ENCODE measurements at places on chromosomes 3 and 15.

DNA sequence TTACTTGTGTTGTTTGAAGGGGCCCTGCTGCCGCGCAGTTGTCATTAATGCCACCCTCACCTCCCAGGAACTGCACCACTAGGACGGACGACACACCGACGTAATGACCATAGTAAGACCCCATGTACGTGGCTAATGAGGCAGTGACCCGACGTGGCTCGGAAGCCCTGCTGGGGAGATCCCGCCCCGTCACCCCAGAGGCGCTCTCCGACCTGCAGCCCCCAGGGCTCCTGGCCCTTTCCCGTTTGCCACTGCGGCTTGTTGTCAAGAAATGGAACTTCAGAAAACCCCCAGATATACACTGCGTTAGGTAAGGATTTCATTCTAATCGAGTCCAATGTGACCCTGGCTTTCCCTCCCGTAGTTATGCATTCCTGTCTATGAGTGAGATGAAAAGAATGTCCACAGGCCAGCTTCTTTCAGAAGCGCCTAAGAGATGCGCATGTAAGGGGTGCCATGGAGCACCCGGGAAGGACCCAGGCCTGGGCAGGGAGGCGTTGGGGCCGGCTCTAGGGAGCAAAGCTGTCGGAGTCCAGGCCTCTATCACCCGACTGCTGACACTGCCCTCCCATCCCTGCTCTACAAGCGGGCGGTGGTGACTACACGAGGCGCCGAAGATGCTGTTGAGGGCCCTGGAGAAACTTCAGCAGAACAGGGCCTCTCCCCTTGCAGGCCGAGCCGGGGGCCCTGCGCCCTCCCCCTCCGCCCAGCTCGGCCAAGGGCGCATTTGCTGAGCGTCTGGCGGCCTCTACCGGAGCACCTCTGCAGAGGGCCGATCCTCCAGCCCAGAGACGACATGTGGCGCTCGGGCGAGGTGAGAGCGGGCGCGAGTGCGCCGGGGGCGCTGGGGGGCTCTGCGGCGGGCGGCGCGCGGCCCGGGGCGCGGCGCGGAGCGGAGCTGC lies at the start of gene GABRA5:
TSS of gene GABRA5 (plus strand) at position 765 of the 902 bp plus-strand sequence. CDS start 2,187 bp downstream, outside the sequence.
- DNase-seq: no peak

- DNase-seq: no peak
Measured at GRCh38 chr3:181932039-181932438, 220.3 kb downstream of the SOX2 start.

- DNase-seq: no peak
Measured at GRCh38 chr3:108125550-108126071, 34.8 kb upstream of the CD47 start.

- no peak for DNase-seq
Measured at GRCh38 chr3:197038679-197039462, 9.3 kb upstream of the MELTF start.

- DNase-seq: no peak
Measured at GRCh38 chr3:104711406-104711805, 655.3 kb upstream of the ALCAM start.

DNA sequence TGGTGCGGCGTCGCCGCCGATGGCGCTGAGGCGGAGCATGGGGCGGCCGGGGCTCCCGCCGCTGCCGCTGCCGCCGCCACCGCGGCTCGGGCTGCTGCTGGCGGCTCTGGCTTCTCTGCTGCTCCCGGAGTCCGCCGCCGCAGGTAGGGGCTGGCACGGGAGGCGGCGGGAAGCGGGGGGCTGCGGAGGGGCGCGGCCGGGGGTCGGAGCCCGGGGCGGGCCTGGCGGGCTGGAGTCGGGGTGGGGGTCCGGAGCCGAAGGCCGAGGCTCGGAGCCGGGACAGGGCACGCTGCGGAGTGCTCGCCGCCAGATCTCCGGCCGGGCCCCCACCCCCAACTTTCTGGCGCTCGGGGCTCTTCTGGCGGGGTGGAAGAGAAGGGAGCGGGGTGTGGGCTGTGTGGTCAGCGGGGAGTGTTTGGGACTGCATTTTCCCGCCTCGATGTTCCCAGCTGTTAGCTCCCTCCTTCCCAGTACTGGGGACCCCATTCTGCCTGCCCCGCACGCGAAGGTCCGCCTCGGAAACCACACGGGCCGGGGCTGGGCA lies 299 bp downstream of the TYRO3 start:
- no peak for DNase-seq

DNA sequence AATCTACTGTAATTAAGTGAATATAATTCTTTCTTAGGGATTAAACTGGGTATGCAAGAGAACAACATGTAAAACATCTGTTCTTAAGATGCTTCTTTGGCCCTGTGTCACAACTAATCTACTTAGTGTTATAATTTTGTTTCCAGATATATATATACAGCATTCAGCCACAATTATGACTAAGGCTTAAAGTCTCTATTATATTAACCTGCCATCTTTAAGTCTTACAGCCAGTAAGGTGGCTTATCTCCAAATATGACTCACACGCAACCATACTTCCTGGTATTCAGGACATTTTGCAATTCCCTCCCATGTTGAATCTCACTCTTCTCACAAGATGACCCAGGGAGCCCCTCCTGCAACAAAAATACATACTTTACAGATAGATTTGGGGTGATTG lies 6.6 kb upstream of the KBTBD8 start:
- DNase-seq: no peak

DNA sequence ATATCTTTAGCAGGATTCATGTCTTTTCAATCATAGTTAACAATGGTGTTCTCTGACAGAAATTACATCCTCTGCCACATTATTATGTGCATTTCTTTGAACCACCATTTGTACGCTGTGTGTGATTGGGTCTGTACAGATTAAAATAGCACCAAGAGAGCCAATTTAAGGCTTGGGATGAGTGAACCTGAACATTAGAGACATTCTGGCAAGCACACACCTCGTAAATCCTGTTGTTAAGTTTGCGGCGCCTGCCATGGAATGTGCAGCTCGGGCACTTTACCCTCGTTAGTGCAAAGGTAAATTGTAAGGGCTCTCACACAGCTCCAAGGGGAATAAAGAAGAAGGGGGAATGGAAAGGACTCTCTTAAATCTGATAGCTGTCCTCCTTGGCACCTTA lies 482.4 kb upstream of the DPPA4 start:
- DNase-seq: no peak

DNA sequence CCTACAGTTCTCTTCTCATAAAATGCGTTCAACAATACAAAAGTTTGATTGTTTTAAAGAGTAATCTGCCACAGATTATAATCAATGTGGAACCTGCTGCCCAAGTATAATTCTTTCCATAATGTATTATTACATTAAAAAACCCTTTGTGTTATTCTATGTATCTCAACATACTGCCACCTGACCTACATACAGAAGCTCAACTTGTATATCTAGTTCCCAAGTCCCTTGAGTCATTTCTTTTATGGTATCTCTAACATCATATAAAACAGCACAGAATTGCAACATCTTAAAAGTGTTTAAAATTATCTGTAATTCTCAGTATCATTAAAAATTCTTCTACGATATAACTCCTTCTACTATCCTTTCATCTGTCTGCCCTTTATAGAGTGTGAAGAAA lies 70.3 kb downstream of the TBL1XR1 start:
- no peak for DNase-seq

- no peak for DNase-seq
Measured at GRCh38 chr3:194758716-194759115, 73.0 kb downstream of the FAM43A start.

Data from HEK293T (cell line).